ENCODE measurements at places on chromosomes 3 and 15.

DNA sequence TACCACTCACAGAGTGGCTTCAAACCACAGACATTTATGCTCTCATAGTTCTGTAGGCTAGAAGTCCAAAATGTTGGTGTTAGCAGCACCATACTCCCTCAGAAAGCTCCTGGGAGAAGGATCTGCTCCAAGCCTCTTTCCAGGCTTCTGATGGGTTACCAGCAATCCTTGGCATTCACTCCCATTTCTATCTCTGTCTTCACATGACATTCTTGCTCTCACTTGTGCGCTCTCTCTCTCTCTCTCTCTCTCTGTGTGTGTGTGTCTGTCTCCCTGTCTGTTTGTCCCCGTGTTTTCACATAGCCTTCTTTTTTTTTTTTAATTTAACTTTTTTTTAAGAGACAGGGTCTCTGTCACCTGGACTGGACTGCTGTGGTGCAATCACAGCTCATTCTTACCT lies 26.3 kb downstream of the CDAN1 start:
- no peak for DNase-seq

DNA sequence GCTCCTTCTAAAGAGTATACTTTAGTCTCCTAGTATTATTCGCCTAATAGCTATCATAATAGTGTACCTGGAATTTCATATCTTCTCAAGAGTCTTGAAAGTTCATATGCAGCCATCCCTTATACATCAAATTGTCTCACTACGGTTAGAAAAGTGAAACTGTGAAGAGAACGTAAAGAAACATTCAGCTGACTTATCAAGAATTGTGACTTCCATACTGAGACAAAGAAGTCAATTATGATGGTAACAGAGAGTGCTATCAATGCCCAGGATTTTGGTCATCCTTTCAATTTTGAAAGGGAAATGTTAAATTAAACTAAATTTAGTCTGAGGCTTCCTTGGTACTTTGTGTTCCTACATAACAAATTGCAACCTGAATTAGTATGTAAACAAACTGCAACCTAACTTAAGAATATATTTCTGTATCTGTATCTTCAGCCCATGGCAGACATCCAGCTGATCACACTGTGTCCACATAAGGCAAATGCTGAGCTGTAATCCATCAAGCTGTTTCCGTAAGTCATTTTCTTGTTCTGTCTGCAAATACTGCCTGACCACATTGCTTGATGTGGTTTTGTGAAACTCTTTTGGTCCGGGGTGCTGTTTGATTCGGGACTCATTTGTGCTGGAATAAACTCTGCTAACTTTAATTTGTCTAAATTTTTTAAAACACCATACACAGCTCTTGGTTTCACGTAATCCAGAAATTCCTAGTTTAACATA lies 469.6 kb downstream of the SI start:
- no peak for DNase-seq

DNA sequence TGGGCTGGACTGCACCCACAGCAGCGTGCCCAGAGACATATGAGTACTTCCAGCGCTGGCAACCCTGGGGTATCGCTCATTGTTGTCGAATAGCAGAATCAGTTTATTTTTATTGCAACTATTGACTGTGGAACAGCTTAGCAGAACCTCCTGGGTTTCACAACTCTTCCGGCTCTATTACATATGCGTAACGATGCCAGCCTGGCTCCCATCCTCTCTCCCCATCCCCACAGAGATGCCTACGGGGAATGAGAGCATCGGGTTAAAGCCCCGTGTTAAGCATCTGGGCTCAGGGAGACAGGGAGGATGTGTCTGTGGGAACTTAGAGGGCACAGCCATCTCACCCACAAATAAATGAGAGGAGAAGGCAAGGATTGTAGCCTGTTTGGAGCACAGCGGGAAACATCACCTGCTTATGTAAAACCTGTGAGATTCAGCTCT lies 76.6 kb upstream of the DLG1 start:
- no peak for DNase-seq

DNA sequence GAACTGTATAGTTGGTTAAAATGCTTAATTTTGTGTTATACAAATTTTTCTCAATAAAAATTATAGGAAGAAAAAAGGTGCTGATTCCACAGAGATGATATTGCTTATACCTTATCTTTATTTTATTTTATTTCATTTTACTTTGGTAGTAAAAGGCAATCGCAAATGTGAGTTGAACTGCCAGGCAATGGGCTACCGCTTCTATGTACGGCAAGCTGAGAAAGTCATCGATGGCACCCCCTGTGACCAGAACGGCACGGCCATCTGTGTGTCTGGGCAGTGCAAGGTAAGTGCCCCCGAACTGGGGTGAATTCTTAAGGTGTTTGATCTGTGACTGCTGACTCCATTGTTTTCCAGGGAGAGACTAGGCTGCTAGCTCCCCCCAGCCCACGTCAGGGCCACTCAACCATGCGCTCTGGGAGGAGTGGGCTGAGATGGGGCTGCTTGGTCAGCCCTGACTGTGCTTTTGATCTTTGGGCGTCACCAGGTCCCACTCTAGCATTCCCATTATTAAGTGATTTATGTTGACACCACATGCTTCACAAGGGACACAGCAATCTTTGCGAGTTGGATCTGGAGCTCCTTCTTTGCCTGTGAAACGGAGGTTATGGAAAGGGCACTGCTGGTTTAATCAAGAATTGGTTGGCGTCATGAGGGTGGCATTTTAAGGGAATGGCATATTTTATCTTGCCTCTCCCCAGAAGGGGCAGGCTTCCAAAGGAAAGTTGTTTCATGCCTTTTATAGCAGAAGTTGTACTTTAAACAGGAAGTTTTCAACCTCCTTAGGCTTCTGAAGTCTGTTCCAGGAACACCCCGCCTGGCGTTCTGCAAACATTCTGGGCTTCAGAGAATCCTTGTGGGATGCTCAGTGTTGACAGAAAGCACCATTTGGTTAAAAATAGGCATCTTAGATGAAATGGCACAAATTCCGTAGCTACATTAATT lies 296.5 kb downstream of the THSD4 start:
- DNase-seq = no peak

- no peak for DNase-seq
Measured at GRCh38 chr3:62370112-62370857, 3.1 kb downstream of the FEZF2 start.

- no peak for DNase-seq
Measured at GRCh38 chr15:42788725-42789124, 51.8 kb upstream of the CDAN1 start.

- peak; percentile 60 for DNase-seq
Measured at GRCh38 chr3:43759297-43759782, 68.6 kb downstream of the ABHD5 start.

DNA sequence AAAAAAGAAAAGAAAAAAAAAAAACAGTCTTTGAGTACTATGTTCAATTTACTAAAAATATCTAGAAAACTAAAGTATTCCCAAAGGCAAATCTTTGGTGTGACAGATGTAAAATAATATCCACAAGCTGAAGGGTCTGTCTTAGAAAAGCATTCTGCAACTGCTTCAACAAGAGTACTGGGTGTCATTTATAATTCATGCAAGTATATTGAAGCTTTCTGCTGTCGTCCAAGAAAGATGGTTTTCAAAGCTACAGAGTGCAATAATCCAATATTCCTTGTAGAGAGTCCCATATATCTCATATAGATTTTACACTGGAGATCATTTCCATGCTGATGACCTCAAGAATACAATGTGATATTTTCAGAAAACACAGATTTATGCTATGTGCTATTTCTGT lies 90.9 kb upstream of the SUCLG2 start:
- DNase-seq = no peak

- DNase-seq = no peak
Measured at GRCh38 chr3:135641761-135642160, 323.8 kb upstream of the PPP2R3A start.

- no peak for DNase-seq
Measured at GRCh38 chr3:110562621-110563020, 509.0 kb upstream of the NECTIN3 start.

GRCh38 chr3:130843441-130843840 lies 50.4 kb upstream of the ATP2C1 start:
- DNase-seq = no peak

DNA sequence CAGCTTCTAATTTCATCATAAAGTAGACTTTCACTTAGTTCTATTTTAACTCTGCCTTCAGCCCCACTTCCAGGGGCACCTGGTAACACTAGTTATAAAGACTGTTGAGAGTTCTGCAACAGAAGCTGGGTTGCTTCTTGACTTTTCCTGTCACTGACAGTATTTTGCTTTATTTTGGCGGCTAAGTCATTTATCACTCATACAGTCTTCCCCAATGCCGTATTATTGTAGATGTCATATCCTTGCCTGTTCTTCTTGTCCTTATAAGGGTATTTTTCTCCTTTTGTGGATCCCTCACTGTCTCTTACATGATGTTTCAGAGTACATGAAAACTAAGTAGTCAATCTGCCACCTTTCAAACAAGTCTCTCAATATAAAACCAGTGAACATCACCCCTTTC lies 369.0 kb upstream of the PPP2R3A start:
- no peak for DNase-seq

DNA sequence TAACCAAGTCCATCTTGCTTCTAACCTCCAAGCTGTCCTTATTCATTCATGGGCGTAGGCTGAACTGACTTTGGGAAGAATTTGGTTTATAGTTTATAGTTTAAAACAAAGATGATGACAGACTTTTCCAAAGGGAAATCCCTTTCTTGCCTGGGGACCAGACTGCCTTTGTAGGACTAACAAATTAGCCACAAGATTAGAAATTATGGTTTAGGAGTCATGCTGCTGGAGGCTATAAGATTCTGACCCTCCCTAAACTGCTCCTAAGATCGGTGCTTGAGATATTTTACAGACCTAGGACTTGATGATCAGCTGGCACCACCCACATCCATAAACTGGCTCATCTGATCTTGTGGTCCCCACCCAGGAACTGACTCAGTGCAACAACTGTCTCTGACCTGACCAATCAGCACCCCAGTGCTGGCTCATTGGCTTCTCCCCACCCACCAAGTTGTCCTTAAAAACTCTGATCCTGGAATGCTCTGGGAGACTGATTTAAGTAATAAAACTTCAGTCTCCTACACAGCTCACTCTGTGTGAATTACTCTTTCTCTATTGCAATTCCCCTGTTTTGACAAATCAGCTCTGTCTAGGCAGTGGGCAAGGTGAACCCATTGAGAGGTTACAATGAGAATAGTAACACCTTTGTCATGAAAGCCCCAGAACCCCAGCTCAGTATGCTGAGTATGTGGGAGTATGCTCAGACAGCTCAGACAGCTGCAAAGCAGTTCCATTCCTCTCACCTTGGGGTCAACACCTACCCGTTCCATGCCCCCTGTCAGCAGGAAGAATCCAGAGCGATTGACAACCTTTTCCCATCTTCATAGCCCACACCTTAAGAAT lies 51.6 kb upstream of the C15orf39 start:
- no peak for DNase-seq

DNA sequence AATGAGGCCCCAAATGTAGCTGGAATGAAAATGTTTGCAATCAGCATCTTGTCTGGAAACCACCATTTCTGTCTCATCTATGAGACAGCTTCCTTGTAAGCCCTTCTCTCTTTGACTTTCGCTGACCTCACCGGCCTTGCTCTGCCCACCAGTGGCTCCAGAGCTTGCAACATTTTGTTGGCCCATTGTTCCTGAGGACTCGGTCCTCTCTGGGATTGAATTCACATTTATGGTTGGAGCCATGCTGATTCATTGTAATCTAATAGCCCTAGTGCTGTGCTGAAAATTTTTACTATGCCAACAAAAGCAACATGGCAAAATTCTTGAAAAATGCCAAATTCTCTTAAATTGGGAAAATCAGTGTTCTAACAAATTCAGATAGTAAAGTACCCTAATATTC lies 37.2 kb downstream of the ABHD5 start:
- no peak for DNase-seq

DNA sequence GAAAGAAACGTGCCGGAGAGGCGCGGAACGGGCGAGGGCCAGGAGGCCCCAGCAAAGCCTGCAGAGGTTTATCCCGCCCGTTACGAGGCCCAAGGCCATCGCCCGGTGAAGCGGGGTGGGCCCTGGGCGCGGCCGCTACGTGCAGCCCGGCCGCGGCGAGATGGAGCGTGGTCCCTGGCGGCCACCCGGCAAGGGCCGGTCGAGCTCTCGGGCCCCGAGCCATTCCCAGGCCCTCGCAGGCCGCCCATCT lies 1.1 kb downstream of the PKM start:
- no peak for DNase-seq

GRCh38 chr3:195165790-195166189 lies 105.2 kb downstream of the XXYLT1 start:
- no peak for DNase-seq

GRCh38 chr3:151299006-151299405 lies 17.6 kb downstream of the GPR87 start:
- DNase-seq = no peak

- DNase-seq = peak; percentile 45
Measured at GRCh38 chr15:101128221-101129015, 123.4 kb downstream of the CHSY1 start.

- no peak for DNase-seq
Measured at GRCh38 chr3:185151964-185152409, 873 bp downstream of the C3orf70 start.

- no peak for DNase-seq
Measured at GRCh38 chr3:46566040-46566641, at the start of gene LRRC2. Gene LRRC2 (minus strand): TSS chr3:46566302. CDS start chr3:46551591, 14,711 bp downstream.

DNA sequence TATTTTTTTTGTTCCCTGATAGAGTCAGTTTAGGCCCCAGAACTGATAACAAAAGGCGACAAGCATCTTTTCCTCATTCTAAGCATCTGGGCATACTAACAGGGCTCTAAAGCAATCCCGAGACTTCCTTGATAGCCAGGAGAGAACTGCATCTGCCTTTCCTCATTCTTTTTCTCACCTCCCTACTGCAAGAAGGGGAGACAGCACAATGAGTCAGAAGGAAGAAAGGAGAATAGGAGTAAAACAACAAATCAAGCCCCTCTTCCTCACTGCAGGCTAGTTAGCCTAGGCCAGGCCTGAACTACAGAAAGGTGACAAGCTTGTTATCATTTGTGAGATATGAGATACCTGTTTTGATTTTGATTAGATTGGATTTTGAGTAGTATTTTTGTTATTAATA lies 97.9 kb downstream of the NAALADL2 start:
- DNase-seq = no peak

DNA sequence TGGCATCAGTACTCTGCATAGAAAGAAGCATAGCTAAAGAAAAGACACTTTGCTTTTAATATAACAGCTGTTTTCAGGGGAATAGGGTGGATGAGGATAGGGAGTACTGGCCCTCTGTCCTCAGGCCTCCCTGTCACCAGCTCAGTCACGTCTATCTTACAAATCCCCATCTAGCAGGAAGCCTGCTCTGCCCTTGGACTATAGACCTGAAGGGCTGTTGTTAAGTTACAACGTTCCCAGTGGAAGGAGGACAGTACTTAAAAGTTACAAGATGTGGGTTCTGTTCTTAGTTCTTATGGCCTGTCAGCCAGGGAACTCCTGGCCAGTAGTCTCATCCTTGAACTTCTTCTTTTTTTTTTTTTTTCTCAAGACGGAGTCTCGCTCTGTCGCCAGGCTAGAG lies 70.5 kb downstream of the RPL39L start:
- no peak for DNase-seq

GRCh38 chr3:176078906-176079305 lies 1118.4 kb downstream of the TBL1XR1 start:
- no peak for DNase-seq

- no peak for DNase-seq
Measured at GRCh38 chr15:94287794-94288246, 56.5 kb downstream of the MCTP2 start.

All from PC-9 (cell line).